ENCODE measurements at places on chromosomes 1 and 21.

GRCh38 chr1:99968214-99968613, 1.6 kb upstream of the SLC35A3 start:
- DNase-seq: no peak

DNA sequence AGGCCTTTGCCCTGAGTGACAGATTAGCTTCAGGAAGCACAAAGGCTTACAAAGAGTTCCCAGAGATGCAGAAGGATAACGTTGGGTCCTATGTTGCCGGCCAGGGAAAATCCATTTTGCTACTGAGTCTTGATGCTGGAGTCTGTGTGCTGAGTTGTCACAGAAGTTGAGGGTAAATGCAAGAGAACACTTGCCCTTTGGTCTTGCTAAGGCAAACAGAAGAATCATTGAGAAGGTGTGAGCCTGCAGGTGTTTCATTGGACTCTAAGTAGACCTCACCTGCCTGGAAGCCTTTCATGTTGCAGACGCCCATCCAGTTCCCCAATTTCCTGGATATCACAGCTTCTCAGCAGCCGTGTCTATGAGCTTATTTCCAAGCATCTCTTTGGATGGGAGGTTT, 105.2 kb downstream of the PCP4 start:
- DNase-seq: no peak

- no peak for DNase-seq
These were observed 15.4 kb downstream of the PPIE start for GRCh38 chr1:39754026-39754570.

DNA sequence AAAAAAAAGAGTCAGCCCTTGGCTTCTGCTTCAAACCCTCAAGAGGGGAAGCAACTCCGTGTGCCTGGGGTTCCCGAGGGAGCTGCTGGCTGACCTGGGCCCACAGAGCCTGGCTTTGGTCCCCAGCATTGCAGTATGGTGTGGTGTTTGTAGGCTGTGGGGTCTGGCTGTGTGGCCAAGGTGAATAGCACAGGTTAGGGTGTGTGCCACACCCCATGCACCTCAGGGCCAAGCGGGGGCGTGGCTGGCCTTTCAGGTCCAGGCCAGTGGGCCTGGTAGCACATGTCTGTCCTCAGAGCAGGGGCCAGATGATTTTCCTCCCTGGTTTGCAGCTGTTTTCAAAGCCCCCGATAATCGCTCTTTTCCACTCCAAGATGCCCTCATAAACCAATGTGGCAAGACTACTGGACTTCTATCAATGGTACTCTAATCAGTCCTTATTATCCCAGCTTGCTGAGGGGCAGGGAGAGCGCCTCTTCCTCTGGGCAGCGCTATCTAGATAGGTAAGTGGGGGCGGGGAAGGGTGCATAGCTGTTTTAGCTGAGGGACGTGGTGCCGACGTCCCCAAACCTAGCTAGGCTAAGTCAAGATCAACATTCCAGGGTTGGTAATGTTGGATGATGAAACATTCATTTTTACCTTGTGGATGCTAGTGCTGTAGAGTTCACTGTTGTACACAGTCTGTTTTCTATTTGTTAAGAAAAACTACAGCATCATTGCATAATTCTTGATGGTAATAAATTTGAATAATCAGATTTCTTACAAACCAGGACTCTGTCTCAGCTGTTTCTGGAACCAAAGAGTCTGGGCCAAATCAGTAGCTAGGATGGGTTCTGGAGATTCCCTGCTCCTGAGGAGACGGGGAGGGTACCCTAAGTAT, 26.8 kb upstream of the KDM4A start:
- DNase-seq: no peak

DNA sequence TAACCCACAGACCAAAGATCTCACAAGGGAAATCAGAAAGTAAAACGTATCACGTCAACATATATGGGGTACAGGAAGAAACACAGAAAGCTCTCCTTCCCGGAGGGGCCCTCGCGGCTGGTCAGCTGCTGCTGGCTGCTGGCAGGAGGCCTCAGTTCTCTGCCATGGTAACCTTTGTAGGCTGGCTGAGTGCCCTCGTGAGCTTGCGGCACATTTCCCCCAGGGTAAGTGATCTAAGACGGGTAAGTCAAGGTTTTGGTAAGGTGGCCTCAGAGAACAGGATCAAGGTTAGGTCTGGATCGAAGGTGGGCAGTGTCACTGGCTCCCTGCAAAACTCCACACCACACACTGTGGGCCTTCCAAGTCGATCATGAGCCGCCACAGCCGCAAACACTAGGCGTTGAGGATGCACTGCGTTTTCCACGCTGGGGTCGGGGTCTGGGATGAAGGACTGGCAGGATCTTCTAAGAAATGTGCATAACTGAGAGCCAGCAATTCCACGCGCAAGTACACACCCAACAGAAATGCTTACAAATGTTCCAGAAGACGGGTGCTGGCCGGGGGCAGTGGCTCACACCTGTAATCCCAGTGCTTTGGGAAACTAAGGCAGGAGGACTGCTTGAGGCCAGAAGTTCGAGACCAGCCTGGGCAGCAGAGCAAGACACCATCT, 33.9 kb downstream of the WDR4 start:
- DNase-seq: peak; percentile 8

- DNase-seq: no peak
These were observed 2.9 kb downstream of the SHISA4 start for GRCh38 chr1:201891451-201892045.

DNA sequence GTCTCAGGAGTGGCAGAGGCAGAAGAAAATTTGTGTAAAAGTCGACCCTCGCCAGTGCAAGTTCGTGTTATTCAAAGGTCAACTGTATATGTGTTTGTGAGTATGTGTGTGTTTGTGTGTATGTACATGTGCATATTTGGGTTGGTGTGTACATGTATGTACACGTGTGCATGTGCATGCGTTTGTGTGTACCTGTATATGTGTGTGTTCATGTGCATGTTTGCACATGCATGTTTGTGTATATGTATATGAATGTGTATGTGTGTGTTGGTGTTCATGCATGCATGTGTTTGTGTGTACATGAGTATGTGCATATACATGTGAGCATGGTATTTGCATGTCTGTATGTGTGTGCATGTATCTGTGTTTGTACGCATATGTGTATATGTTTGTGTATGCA, 21.7 kb upstream of the TENT5C start:
- no peak for DNase-seq

- DNase-seq: no peak
These were observed 131.5 kb upstream of the LMO4 start for GRCh38 chr1:87197156-87197555.

GRCh38 chr1:204277563-204278219, 63.9 kb upstream of the GOLT1A start:
- DNase-seq: no peak

- no peak for DNase-seq
These were observed 1.0 kb upstream of the KAZN start for GRCh38 chr1:14597343-14598006.

GRCh38 chr1:86757272-86757984, 53.1 kb downstream of the SH3GLB1 start:
- DNase-seq: no peak
